HTR-8/SVneo (cell line): ENCODE measurements at places on chromosomes 7 and 10.

DNA sequence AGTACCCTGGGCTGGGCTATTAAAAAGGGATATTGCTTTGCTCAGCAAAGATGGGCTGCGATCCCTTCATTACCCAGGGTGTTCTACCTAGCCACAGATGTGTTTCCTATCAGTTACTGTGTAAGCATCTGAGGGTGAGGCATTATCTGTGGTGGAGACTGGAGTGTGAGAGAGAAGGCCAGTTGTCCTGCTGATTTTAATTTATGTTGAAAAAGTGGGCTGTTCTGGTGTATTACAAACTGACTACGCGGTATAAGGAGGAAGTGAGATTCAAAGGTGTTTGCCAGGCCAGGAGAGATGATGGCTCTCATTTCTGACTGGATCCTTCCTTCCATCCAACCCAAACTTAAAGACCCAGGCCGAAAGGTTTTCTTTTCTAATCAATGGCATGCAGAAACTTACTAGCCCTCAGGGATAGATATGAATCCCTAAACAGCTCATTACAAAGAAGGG is 7.6 kb downstream of the TCF7L2 start:
- no peak for DNase-seq

- DNase-seq, result no peak
These were observed 48.3 kb downstream of the ALOX5 start for GRCh38 chr10:45422207-45422865.

GRCh38 chr10:5529702-5530411 is 5.1 kb downstream of the CALML3 start:
- DNase-seq, result no peak

GRCh38 chr10:80104066-80104926 is 25.8 kb downstream of the TMEM254 start:
- no peak for DNase-seq

DNA sequence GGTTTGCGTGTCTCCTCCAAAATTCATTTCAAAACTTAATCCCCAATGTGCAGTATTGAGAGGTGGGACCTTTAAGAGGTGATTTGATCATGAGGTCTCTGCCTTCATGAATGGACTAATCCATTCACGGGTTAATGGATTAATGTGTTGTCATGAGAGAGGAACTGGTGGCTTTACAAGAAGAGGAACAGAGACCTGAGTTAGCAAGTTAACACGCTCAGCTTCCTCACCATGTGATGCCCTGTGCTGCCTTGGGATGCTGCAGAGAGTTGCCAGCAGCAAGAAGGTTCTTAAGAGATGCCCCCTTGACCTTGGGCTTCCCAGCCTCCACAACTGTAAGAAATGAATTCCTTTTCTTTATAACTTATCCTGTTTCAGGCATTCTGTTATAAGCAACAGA is 3.7 kb upstream of the TCTN3 start:
- DNase-seq, result no peak

- DNase-seq, result no peak
These were observed 53.6 kb upstream of the PODXL start for GRCh38 chr7:131610007-131610406.

DNA sequence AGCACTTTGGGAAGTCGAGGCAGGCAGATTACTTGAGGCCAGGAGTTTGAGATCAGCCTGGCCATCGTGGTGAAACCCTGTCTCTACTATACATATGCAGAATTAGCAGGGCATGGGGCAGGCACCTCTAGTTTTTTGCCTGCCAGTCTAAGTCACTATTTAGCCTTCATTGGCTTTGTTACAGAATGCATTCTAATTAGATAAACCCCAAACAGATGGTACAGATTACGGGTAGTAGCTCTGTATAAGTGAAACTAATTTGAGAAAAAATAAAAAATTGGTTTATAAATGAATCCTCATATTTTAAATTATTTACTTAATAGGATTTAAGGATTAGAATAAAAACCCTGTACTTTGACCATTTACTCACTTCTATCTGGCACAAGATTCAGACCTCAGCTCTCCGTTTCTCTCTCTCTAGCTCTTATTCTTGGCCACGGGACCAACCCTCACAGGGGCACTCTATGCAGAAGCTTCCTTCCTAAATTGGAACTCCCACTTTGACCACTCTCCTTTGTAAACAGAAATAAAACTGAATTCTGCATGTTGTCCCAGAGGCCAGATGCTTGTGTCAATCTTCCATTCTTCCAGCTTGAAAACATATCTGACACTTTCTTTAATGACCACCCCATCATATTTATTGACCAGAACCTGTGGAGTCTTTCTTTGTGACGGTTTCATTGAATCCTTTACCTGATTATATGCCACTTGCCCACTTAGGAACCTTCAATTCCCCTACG is 26.8 kb downstream of the BET1 start:
- no peak for DNase-seq

- DNase-seq, result no peak
These were observed 57.4 kb downstream of the CHST15 start for GRCh38 chr10:124035928-124036558.

GRCh38 chr10:112217386-112218035 is 33.9 kb upstream of the GPAM start:
- DNase-seq, result no peak

GRCh38 chr7:109745677-109746410 is 1176.2 kb downstream of the DNAJB9 start:
- no peak for DNase-seq

GRCh38 chr7:26534649-26535482 is 243.2 kb downstream of the SNX10 start:
- no peak for DNase-seq

- DNase-seq, result no peak
These were observed 1.5 kb downstream of the IPMK start for GRCh38 chr10:58266003-58266825.

- DNase-seq, result no peak
These were observed 5.3 kb upstream of the TMEM139 start for GRCh38 chr7:143279186-143280098.
